ENCODE measurements at places on chromosomes 5 and 9.

DNA sequence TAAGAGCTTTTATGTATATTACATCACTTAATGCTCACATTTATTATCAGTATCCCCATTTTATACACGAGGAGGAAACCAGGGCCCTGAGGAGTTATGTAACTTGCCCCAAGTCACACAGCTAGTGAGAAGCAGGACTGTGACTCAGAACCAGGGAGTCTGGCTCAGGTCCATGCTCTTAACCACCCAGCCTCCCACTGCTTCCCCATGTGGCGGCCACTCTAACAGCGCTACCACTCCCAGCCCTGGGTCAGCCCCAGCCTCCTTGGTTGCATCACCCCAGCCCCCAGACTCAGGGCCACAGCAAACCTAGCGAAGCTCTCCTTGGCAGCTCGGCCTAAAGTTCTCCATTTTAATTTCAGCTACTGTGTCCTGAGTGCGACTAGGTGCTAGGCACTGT is 159.1 kb downstream of the PAX5 start:
- DNase-seq: no peak

GRCh38 chr5:42949348-42950115 is 90.6 kb downstream of the ANXA2R start:
- no peak for DNase-seq

- no peak for DNase-seq
Observed at GRCh38 chr5:77266291-77266690, 55.8 kb downstream of the PDE8B start.

- DNase-seq: no peak
Observed at GRCh38 chr5:171646102-171647042, 139.2 kb upstream of the SMIM23 start.

DNA sequence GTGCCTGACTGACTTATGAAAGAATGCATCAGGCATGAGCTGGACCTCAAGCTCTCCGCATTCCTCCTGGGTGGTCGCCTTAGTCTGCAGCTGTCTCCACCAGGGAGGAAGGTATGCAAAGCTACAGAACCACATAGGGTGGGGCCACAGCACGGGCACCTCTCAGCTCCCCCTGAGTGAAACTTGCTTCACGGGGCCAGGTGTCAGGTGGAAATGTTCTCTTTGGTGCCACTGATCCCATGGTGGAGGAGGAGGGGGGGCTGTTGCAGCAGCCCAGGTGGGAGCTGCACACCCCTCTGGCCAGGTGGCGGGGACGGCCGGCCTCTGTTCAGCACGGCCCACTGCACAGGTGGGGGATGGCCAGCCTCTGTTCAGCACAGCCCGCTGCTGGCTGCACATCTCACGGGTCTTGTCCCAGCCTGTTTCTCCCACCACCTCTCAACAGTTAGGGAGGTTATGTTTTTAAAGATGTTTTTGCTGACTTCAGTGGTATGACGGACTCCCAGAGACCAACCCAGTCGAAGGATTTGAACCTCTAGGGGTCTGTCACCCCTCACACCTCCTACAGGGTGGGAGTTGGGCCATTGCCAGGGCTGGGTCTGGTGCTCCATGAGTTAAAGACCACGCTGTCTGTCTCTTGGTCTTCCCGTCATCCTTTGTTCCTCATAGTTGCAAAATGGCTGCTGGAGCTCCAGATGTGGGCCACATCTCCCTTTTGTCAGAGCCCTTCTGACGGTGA is 34.3 kb downstream of the MRPL36 start:
- no peak for DNase-seq

- DNase-seq: peak; percentile 58
Observed at GRCh38 chr9:114434878-114435311, 47.1 kb upstream of the AKNA start.

DNA sequence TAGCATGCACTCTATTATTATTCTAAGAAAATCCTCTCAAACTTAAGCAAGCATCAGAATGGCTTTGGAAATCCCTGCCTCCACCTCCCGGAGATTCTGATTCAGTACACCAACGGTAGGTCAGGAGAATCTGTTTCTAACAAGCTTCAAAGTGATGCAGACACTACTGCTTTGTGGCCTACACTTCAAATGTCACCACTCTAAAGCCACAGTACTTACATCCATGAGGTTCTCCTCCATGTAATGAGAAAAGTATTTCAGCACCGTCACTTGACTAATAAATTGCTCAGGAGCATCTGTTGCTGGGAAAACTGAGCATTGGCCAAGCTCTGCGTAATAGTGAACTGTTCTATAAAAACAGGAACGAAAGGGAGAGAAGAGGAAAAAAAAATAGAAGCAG is 4.8 kb downstream of the PLK2 start:
- peak; percentile 42 for DNase-seq

- no peak for DNase-seq
Observed at GRCh38 chr5:178307267-178308045, 74.9 kb upstream of the PHYKPL start.

- DNase-seq: no peak
Observed at GRCh38 chr9:133952598-133953550, 39.2 kb downstream of the VAV2 start.

- DNase-seq: no peak
Observed at GRCh38 chr5:63564789-63565188, 397.5 kb downstream of the HTR1A start.

DNA sequence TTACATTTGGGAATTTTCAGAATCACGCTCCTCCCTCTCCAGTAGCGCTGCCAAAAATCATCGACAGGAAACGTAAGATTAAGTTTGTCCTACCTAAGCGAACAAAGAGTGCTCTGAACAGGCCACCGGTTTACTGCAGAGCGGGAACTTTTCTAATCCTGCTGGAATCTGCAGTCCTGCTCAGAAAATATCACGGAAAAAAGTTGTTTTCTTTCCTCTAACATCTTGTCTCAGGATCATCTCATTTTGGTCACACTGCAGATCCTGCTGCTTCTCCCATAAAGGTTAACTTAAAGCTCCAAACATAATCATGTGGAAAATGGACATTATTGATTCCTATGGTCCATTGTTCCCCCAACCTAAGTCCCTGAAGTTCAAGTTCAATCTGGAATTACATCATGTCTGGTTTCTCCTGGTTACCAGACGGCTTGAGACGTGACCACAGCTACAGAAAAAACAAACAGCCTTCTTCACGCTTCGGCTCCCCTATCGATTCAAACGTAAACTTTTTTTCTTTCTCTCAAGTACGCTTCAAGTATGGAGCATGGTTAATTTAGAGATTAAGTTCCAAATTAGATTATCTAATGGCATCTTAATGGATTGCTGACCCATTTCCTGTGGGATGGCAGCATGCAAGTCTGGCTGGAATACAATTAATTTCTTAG is 217.6 kb downstream of the NFIB start:
- peak; percentile 83 for DNase-seq

DNA sequence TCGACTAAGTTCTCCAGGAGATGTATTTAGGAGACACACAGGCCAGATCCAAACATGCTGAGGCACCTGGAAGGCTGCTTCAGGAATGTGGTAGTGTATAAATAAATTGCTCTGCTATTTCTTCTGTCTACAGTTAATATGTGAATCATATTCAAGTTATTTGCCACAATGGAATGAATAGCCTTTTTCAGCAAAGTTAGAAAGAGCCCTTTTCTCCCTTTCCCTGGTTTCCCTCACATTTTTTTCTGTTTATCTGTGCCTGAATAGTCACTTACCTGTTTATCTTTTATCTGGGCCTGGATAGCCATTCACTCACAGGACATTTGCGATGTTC is 44.1 kb upstream of the CLINT1 start:
- DNase-seq: no peak

DNA sequence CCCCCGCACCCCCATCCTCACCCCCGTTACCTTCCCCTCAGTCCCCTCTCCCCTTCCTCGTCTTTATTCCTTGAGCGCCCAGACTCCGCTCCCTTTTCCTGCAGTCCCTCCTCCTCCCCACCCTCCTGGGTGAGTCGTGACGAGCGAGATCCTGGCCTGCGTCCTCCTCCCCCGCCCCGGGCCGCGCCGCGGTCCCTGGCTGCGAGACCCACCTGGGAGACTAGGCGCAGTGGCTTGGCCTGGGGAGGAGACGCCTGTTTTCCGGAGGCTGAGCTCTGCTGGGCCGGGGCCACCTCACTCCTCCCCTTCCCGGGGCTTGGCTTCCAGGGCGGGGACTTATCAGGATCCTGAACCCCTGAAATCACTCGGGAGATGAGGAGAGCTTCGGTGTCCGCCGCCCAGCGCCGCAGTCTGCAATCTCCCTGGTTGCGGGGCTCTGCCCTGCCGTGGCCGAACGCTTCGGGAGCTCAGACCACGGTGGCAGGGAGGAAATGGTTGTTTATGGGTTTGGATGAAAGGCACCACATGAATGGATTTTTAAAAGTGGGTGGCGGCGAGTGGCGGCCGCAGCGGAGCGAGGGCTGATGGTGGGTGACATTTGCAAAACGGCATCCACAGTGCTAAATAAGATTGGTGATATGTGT is 984 bp downstream of the STXBP1 start:
- DNase-seq: peak; percentile 57

DNA sequence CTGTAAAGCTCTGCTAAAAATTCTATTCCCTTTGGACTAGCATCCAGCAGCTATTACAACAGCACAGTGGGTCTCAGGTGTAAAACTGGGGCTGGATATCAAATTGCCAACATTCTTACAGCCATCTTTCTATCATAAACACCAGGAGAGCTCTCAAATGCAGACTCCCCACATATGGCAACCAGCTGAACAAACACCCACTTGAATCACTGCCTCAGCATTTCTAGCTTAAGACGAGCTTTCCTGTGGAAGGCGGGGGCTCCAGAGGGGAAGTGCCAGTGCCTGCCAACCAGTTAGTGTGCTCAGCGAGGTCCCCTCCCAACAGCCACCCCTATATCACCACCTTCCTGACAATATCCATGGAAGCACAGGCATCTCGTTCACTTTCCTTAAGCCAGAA is 62.2 kb downstream of the IPPK start:
- peak; percentile 64 for DNase-seq

DNA sequence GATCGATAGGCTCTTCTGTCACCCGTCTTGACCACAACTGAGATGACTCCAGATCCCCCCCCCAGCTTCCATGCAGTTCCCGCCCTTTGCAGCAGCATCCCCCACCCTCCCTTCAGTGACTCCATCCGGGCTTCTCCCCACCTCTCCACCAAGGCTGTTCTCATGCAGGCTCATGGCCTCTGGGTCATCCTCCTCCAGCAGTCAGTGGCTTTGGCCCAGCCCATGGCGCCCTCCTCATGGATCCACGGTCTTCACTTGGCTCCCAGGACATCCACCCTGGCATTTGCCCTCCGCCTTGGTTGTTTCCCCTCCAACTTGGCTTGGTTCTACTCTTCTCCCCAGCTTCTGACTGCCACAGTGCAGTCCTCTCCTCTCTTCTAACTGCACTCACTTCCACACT is 96.7 kb upstream of the RUFY1 start:
- no peak for DNase-seq

DNA sequence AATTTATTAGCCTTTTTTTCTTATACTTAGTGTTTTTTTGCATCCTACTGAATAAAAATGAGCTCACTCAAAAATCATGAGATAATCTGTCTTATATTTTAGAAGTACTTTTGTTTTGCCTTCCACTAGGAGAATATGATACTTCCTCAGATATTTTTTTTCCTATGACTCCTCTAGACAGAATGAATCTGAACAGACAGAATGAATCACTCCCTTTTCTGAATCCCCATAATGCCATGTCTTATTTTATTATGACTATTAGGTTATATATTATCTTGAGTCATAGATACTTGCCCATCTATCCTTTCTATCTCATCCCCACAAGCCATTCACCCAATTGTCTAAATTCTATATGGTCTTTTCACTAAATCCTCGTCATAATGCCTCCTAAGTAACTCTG is 134.6 kb downstream of the BRINP1 start:
- no peak for DNase-seq

- DNase-seq: no peak
Observed at GRCh38 chr5:40678026-40678425, 1.7 kb upstream of the PTGER4 start.

GRCh38 chr5:109826426-109826825 is 136.7 kb downstream of the MAN2A1 start:
- DNase-seq: no peak

GRCh38 chr9:16732546-16732945 is 137.9 kb downstream of the BNC2 start:
- no peak for DNase-seq

GRCh38 chr5:150999704-151000442 is 20.5 kb upstream of the GPX3 start:
- peak; percentile 58 for DNase-seq

- no peak for DNase-seq
Observed at GRCh38 chr9:21684231-21684630, 118.2 kb upstream of the MTAP start.

- DNase-seq: peak; percentile 51
Observed at GRCh38 chr9:24986331-24986730, 440.6 kb upstream of the IZUMO3 start.

DNA sequence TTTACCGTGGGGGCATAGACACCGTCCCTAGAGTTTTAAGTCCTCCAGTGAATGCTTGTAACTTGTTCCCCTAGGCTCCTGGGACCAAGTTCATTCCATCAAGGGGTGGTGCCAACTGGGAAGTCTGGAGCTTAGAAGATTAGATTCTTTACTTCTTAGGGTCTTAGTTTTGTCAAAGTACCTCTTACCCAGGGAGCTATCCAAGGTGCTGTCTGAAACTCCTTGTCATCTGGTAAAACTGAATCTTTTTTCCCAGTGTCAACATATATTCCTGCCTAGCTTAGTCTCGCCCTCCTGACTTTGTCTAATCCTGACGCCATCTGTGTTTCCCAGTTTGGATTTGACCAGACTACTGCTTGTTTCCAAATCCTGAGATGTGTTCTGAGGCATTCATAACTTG is 41.6 kb downstream of the MAMDC2 start:
- DNase-seq: peak; percentile 73

DNA sequence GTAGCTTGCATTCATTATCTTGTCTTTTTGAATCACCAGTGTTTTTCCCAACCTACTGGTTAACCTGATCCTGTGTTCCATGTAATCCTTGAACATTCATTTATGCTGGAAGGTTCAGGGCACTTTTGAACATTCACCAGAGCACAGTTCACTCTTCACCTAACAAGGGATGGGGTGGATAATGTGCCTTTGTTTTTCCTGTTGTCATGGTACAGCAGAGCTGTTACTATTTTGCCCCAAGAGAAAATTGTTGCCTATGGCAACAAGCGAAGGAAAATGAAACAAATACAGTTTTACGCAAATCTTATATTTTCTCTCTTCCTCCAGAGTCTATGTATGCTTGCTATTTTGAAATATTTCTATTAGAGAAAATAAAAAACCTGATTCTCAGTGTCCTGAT is 60.3 kb upstream of the RIOK2 start:
- DNase-seq: no peak

All from cardiac muscle cell (in vitro differentiated cells and primary cell).